ENCODE measurements at places on chromosomes 2 and 18.
A peak's percentile ranks its signal among the peaks of the same experiment; 100 is the strongest.

- DNase-seq = no peak
These were observed 10.1 kb upstream of the AFTPH start for GRCh38 chr2:64514008-64514407.

- no peak for DNase-seq
These were observed 771.1 kb upstream of the FANCL start for GRCh38 chr2:59012234-59012633.

- no peak for DNase-seq
These were observed 47.5 kb downstream of the GALNT3 start for GRCh38 chr2:165746501-165746900.

DNA sequence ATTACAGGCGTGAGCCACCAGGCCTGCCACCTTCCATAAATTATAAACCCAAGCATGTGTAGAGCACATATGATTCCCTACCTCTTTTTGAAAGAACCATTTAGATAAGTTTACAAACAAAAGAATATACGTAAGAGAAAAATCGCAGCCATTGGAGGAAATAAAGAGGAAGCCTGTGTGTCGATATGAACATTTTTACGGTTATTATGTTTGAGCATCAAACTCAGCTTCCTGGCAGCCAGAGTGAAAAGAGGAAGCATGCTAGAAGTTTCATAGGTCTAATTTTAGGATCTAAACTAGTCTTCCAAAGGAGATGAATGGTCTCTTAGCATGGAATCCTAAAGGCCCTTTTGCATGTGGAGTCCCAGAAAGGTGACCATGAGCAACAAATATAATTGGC is 104.3 kb downstream of the PLB1 start:
- no peak for DNase-seq

GRCh38 chr18:66167829-66168684 is 417.2 kb downstream of the CDH7 start:
- no peak for DNase-seq

- DNase-seq = no peak
These were observed 44.5 kb downstream of the ABHD3 start for GRCh38 chr18:21660078-21660477.

- no peak for DNase-seq
These were observed 69.2 kb downstream of the RIT2 start for GRCh38 chr18:43046322-43046721.

DNA sequence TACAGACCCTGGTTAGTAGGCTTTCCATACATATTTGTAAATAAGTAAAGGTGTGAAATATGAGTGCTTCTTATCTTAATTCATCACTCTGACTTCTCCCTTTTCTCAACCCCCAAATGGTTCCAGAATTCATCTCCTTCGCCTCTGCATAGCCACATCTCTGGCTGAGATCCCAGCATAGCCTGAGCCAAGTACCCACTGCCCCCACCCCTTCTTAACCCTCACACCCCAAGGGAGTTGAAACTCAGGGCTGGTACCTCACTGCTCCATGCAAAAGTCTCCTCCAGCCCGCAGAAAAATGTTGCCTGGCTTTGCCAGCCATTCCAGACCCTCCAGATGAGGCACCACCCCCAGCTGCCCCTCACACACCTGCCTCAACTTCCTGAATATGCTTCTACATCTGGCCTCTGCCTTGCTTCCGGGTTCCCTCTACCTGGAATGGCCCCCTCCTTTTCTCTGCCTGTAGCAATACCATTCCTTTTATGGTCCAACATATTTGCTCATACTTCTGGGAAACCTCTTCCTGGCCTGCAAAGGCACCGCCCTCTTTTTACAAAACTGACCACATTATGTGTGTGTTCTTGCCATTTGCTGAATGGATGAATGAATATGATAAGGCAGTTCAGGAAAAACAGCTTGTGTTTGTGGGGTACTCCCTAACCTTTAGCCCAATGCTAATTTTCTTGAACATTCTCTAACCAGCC is 112.8 kb downstream of the CELF4 start:
- no peak for DNase-seq

GRCh38 chr2:22221006-22221405 is 1097.2 kb downstream of the TDRD15 start:
- no peak for DNase-seq

DNA sequence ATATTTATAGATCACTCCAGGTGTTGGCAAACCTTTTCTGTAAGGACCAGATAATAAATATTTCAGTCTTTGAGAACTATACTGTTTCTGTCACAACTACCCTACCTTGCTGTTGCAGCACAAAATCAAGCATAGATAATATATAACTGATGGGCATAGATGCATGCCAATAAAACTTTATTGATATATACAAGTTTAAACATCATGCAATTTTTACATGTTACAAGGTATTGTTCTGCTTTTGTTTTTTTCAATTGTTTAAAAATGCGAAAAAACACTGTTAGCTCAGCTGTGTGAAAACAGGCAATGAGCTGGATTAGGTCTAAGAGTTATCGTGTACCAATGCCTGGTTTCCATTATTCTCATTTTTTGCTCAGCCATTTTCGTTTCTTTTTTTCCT is 47.6 kb upstream of the FN1 start:
- no peak for DNase-seq

- no peak for DNase-seq
These were observed 199.1 kb upstream of the CHAC2 start for GRCh38 chr2:53568469-53568868.

- peak; percentile 12 for DNase-seq
These were observed 38.0 kb upstream of the SNED1 start for GRCh38 chr2:240960309-240960970.

- DNase-seq = no peak
These were observed 309.0 kb downstream of the RPRM start for GRCh38 chr2:153169609-153170008.

DNA sequence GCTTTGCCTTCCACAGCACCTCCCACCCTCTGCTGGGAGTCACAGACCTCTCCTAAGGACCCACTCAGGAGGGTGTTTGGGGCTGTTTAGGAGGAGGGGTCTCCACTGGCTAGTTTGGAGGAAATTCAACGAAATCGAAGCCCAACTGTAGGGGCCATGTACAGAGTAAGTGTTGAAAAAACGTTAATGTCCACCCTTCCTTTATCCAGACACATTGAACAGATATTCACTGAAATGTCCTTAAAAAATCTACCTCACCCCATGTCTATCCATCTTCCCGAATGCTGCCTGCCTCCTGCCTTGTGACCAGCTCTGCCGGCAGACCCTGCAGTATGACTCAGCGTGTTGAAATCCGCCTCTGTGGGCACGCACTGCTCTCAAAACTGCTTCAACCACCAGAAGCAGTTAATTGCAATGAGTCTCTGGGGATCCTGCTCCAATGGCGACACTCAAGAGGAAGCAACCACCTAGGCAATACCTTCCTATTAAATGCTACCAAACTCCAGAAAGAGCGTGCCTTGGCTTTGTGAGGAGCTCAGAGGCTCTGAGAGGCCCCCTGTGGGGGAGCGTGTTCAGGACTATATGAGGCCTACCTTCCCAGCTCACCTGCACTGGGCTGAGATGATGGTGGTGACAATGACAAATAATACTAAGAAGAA is 61.4 kb upstream of the RTN4 start:
- DNase-seq = peak; percentile 95

DNA sequence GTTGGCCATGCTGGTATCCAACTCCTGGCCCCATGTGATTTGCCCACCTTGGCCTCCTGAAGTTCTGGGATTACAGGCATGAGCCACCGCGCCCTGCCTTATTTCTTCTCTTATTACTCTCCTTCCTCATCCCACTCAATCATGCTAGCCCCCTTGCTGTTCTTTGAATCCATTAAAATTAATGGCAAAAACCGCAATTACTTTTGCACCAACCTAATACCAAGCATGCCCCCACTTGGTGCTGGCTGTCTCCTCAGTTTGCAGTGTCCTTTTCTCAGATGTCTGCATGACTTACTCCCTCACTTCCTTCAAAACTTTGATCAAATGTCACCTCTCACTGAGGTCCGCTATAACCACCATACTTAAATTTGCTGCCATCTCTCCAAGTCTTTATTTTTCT is 34.6 kb downstream of the DYTN start:
- no peak for DNase-seq

DNA sequence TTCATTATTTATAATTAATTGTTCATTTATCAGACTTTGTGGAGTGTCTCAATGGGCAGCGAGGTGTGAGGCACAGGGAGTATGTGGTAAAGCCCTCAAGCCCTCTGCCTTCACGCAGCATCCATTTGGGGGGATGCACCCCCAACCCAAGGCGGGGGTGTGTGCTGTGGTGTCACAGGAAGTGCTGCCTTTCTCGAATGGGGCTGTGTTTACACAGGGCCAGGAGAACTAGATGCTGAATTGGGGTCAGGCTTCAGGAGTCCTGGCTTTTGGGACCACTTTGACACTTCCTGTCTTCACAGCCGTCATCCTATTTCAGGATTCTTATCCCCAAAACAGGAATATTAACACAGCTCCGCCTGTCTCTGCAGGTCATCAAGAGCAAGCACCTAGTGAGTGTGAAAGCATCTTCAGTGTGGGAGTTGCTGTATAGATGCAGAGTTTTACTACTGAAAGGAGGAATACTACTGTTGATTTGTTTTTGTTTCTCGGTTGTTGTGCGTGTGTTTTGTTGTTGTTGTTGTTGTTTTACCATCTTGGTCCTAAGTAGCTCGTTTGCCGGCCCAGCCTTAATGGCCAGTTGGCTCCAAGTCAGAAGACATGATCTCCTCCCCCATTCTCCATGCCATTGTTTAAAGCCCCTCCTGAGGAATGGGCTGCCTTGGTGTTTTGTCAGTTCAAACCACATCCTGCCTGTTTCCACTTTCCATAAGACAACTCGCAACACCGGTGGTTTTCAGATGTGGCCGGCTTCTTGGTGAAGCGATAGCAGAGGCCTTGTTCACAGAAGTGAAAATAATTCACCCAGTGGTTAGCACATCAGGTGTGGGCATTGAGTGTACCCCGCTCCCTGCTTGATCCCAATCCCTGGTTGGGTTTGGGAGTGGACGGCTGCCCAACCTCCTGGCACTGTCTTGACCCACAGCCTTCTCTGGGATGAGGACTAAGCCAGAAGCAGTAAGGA is 221.3 kb downstream of the BCL2 start:
- DNase-seq = no peak

GRCh38 chr18:65808759-65809158 is 57.9 kb downstream of the CDH7 start:
- no peak for DNase-seq

DNA sequence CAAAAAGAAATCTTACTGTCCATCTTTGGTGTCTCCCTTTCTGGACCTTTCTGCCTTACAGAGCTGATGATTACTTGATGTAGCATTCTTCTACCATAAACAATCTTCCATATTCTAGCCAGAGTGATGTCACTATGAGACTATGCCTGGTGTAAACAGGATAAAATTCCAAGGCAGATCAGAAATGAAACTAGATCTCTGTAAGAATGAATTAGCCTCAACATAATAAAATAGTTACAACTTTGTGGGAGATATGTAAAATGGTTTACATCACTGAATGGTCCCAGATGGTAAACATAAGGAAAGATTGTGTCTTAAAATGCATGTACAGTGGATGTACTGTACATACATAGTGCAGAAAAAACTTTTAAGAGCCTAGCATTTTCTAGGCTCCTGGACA is 112.3 kb upstream of the ZNF521 start:
- no peak for DNase-seq

DNA sequence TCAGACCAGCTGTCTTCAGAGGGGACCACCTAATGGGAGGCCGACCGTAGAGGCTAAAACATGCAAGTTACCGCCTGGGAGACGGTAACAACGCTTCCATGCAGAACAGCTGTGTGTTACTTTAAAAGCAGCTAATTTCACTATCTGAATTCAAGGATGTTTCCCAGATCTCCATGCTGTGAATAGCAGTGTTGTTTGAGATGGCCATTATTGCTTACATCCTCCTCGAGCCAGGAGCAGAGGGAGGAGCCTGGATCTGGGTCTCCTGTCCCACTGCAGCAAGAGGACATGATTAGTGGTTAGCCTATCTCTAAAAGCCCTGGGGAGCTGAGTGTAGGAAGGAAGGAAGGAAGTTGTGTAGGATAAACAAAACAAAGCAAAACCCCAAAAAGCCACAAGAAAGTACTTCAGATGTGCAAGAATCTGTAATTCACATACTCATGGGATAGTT is 50.9 kb downstream of the ACTR2 start:
- peak; percentile 24 for DNase-seq

DNA sequence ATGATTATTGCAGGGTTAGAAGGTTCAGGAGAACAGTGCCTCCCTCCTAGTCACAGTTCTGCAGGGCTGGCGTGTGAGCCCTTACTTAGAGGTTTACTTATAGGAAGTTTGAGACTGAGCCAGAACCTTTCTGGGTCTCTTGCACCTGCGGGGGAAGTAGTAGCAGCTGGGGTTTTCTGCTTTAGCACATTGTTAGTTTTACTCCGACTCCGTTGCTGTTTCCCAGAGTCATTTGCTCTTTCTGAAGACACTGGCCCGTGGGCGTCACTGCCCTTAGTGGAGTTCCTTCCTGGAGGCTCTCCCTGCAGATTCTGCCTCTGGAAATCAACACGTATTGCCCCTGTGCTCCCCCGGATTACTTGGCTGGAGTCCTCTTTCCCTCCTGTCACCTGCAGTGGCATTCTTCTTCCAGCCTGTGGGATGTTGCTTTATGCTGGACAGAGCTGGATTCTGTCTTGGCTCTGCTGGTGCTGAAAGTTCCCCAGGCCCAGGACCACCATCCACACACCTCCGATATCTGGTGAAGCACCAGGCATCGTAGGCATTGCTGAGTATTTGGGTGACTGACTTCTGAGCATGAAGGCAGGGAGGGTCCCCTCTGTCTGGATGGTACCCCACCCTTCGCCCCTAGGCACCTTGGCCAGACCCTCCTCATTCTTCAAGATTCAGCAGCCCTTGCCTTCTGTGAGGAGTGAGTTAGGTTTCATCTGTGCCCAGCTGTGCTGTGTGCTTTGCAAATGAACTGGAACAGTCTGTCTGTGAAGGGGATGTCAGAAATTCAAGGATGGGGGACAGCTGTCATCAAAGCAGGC is 51.7 kb downstream of the AGAP1 start:
- DNase-seq = peak; percentile 64

DNA sequence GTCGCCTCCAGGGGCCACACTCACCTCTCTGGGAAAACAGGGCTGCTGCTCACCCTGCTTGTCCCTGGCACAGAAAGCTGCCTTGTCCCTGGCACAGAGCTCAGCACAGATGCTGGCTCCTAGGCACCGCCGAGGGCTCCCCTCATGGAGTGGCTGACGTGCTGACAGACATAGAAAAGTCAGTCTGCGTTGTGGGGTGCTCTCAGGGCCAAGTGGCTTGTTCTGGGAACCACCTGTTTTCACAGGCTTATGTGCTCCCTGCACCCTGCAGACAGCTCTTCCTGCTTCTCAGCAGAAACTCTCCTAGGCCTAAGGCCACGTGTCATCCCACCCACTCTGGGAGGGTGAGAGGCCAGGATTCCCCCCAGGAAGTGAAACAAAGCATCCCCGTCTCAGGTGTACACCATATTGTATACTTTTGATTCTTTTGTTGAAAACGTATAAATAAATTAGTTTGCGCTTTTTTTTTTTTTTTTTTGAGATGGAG is 84.7 kb upstream of the TMEM200C start:
- DNase-seq = no peak
